ENCODE measurements at places on chromosomes 5 and 9.

DNA sequence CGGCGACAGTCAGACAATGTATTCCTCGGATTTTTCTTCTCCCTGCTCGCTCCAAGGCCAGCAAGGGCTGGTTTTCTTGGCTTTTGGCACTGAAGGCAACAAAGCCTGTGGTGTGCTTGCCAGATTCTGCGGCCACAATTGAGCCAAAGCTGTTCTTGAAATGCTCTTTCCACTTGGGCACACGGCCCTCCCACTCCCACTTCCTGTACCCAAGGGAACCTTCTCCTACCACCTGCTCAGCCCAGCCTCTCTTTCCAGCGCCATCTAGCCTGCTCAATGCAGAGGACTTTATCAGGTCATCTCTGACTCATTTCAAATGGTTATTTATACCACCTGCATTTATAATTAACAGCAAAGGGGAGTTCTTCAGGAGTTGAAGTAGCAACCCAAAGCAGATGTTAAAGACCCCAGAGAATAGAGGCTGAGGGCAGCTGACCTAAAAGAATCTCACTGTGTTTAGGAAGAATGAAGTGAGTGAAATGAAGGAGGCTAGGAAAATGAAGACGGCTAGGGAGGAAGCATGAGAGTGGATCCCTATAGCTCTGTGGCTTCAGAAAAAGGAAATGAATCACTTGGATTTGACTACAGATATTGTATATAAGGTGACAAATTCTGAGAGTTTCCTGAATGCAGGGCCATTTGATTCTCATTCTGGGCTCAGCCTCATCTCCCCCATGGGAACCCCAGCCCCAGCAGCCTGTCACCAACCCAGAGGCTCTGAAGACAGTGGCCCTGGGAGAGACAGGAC, 439.0 kb downstream of the ENC1 start:
- DNase-seq = peak; percentile 41

GRCh38 chr5:143432658-143433239, 29.3 kb upstream of the NR3C1 start:
- no peak for DNase-seq

DNA sequence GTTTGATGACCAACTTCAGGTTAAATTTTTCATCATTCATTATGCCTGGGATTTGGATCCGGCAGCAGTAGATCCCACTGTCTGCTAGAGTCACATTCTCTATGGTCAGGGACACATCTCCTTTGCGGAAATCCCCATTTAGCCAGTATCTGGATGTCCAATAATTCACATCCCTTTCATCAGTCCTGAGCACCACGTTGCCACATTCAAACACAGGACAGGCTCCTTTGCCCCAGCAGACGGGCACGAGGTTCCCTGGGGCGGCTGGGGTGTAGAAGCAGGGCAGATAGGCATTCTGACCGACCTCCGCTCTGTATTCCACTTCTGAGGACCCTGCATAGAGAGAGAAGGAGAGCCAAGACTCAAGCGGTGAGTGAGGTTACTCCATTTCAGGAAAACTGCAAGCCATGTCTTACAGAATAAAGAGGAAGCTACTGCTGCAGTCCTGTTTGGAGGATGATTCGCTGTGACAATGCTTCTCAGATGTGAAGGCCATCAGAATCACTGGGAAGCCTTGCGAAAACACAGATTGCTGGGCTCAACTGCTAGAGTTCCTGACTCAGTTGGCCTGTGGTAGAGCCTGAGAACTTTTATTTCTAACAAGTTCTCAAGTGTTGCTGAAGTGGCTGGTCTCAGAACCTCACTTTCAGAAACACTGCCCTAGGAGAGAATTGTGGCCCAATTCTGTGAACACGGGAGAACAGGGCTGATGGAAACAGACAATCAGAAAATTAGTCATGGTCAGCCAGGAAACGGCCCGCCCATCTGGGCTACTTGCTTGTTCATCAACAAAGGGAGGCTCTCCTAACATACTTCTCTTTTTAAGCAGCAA, 2.0 kb downstream of the HAVCR2 start:
- DNase-seq = no peak

DNA sequence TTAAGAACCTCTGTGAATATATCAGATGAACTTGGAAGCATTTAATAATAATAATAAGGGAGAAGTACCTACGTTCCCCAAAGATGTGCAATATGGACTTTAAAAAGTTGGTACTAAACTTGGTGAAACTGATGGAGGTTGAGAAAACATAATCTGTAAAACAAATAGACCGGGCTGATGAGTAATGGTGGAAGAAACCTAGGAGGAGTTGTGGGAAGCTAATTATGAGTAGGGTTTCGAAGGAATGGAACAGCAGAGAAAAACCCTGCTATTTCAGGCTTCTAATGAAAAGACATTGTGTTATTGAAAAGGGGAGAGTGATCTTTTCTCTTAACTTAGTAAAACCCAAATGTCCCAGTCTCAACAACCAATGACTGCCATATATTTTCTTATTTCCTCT, 229.3 kb downstream of the PCSK1 start:
- no peak for DNase-seq

- DNase-seq = no peak
Measured at GRCh38 chr9:133187561-133188005, 21.5 kb downstream of the OBP2B start.

DNA sequence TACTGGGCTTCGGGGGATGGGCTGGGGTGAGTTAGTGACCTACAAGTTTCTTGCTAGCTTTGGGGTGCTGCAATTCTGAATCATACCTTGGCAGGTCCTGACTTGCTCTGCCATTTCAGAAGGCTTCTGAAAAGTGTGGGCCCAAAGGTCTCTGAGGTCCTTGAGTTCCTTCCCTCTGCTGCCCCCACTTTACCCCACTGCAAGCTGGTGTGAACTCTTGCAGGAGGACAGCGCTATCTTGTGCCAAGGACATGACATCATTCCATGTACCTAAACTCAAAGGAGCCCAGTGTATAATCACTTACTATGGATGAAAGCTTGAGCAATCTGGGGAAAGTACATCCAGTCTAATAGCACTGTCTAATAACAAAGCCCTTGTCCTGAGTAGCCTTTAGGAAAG, 157.4 kb downstream of the RMI1 start:
- peak; percentile 35 for DNase-seq

DNA sequence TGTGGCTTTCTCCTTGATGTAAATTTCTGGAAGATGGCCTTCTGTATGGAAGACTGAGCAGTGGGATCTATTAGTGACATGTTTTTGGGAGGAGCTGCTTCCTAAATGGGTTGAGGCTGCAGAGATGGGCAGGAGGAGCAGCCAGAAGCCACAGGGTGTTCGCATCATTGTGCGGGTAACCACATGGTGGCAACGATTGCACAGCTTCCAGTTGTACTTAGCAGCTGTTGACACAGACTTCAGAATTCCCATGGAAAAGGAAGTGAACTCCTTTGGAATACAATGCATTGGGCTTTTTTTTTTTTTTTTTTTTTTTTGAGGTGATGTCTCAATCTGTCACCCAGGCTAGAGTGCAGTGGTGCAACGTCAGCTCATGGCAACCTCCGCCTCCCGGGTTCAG, 297.3 kb downstream of the NR3C1 start:
- DNase-seq = no peak

- DNase-seq = no peak
Measured at GRCh38 chr5:83548581-83548980, 77.0 kb downstream of the VCAN start.

DNA sequence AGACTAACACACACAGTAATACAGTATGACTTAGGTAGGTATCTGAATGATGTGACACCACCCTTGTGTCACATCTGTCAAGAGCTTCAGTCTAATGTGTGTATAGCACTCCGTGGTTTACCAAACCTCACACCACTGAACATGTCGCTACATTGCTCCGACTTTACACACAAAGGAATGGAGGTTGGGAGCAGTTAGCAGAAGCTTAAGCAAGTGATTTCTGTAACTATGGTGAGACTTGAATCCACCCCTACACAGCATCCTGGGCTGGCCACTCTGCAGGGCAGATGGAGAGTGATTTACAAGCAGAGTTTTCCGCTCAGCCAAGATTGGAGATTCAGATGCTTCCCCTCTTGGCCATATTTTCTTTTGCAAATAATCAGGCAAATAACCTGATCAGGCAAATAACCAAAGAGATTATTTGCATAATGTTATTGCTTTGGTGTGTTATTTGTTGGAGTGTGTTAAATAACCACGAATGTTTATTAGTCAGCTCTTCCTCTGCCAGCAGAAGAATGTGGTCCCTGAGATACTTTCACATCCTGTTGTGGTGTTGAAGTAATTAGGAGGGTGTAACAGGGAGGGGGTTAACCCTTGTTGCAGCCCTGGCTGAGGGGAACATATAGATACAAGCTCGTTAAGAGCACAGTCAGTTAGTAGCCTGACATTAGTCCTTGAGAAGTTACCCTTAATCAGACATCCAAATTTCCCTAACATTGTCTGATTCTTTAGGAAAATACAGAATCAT, 92.8 kb downstream of the SNX18 start:
- DNase-seq = peak; percentile 55

DNA sequence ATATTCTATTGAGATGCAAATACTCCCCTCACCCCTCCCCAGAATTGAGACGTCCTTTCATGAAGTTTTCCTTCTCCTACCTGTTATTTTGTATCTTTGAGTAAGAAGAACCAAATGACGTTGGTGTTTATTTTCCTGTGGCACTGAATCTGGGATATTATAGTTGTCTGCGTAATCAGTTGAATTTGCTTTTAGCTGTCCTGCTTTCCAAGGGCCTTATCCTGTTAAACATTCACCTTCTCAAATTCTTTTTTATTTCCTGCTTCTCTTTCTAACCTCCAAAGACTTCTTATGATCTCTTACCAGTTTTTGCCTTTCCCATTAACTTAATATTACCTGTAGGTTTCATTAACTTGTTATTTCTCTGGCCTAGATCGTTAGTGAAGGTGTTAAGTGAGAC, 1254.9 kb upstream of the WWC1 start:
- no peak for DNase-seq

DNA sequence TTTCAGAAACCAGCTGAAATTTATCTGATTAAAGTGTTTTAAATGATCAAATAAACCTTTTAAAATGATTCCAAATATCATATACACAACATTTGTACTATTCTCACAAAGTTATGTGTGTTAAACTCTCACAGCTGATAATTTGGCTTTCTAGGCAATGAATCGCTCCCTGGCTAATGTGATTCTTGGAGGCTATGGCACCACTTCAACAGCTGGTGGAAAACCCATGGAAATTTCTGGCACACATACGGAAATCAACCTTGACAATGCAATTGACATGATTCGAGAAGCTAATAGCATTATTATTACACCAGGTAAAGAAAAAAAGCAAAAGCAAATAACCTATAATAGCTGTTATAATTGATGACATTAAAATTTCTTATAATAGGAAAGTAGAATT, 72.4 kb downstream of the NNT start:
- DNase-seq = no peak

GRCh38 chr9:114093761-114094505, 5.2 kb downstream of the KIF12 start:
- no peak for DNase-seq

GRCh38 chr5:155471027-155471426, 457.5 kb downstream of the KIF4B start:
- DNase-seq = no peak

GRCh38 chr5:2805080-2805479, 53.6 kb upstream of the IRX2 start:
- DNase-seq = no peak

DNA sequence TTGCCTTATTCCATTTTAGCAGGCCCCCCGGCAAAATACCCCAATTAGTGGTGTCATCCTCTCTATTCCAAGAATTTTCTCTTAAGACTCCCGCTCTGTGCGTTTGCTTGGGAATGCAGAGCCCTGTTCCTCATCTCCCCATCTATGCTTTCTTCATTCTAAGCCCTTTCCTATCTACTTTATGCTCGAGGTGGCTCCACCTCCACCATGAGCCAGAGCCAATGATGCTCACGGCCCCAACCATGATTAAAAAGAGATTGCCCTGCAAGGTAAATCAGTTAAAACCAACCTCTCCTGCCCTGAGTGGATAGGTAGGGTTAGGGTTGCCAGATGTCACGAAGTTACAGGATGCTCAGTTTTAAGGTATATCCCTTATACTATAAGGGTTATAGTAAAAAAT, 677 bp upstream of the TXNDC15 start:
- no peak for DNase-seq

- DNase-seq = peak; percentile 79
Measured at GRCh38 chr5:74762599-74762998, 4.3 kb downstream of the GFM2 start.

- DNase-seq = peak; percentile 16
Measured at GRCh38 chr9:6512085-6512657, 99.2 kb downstream of the UHRF2 start.

DNA sequence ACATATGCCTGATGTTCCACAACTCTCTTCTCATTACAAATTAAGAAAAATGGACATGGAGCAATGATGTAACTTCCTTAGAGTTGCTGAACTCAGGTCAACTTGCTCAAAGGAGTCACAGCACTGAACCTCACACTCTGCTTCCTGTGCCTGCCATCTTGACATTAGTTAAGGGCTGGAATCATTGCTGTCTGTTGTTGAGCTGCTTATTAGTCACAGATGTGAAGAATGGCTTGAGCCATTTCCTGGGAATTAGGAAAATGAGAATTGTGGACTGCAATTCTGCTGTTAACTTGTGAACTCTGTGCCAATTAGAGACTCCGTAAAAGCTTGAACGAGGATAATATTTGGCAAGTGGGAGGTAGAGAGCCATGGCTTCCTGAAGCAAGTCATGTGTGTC, 212.0 kb downstream of the ADAMTS12 start:
- DNase-seq = peak; percentile 62

GRCh38 chr5:144179226-144179625, 8.6 kb downstream of the KCTD16 start:
- DNase-seq = no peak

DNA sequence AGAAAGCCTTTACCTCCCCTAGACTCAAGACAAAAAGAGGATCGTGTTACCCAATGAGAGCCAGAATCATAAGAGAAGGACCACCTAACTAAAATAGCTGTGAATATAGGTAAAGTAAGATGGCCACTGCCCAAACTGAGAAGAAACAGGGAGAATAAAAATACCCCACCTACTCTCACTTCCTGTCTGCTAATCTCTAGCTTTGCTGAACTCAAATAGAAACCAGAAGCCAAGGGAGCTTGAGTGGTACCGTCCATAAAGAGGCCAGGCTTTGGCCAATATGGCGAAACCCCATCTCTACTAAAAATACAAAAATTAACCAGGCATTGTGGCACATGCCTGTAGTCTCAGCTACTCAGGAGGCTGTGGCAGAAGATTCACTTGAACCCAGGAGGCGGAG, 123.0 kb upstream of the FST start:
- DNase-seq = no peak

DNA sequence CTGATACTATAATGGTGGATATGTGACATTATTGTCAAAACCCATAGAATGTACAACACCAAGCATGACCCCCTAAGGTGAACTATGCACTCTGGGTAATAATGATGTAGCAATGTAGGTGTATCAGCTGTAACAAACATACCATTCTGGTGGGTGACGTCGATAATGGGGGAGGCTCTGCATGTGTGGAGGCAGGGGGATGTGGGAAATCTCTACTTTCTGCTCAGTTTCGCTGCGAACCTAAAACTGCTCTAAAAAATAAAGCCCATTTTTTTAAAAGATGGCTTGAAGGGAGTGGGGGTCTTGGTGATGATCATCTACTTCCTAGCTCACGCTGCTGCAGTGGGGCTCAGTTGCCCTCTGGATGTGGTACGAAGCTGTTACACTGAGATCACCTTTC, 51.1 kb downstream of the RASGEF1C start:
- DNase-seq = no peak

GRCh38 chr9:98158071-98158831, 34.2 kb downstream of the CORO2A start:
- DNase-seq = no peak

GRCh38 chr5:137316346-137316736, 182.8 kb downstream of the SPOCK1 start:
- DNase-seq = peak; percentile 31

- peak; percentile 13 for DNase-seq
Measured at GRCh38 chr5:11903614-11904264, 507 bp downstream of the CTNND2 start.

Measured in iris pigment epithelial cell (primary cell).